Activated T-cell treated with anti-CD3 and anti-CD28 coated beads, Interleukin-2, amount 50 U/mL, for 72 hours (primary cell): ENCODE measurements at places on chromosomes 3 and 15. TPM values are rescaled to one million over a fixed set of nuclear protein-coding genes. Genes with fewer than 3 reads are reported as not detected.

Gene KCNAB1
- total RNA-seq: not detected

Gene ULK4
- total RNA-seq: 11.1 TPM

Gene STXBP5L
- not detected for total RNA-seq

GRCh38 chr3:59836531-59836930, 786.7 kb upstream of the CFAP20DC start:
- H3K27me3 ChIP-seq: no peaks in the 10 kb centered on the region
- no peak for DNase-seq
- H3K4me1 ChIP-seq: peaks cover 26% of the 10 kb centered on the region
- H3K27ac ChIP-seq: no peak overlapping the region

GRCh38 chr3:127388427-127388826, 100.6 kb upstream of the PRR20G start:
- no peak for DNase-seq
- H3K36me3 ChIP-seq: no peaks in the 10 kb centered on the region
- no peak overlapping the region for H3K27ac ChIP-seq

DNA sequence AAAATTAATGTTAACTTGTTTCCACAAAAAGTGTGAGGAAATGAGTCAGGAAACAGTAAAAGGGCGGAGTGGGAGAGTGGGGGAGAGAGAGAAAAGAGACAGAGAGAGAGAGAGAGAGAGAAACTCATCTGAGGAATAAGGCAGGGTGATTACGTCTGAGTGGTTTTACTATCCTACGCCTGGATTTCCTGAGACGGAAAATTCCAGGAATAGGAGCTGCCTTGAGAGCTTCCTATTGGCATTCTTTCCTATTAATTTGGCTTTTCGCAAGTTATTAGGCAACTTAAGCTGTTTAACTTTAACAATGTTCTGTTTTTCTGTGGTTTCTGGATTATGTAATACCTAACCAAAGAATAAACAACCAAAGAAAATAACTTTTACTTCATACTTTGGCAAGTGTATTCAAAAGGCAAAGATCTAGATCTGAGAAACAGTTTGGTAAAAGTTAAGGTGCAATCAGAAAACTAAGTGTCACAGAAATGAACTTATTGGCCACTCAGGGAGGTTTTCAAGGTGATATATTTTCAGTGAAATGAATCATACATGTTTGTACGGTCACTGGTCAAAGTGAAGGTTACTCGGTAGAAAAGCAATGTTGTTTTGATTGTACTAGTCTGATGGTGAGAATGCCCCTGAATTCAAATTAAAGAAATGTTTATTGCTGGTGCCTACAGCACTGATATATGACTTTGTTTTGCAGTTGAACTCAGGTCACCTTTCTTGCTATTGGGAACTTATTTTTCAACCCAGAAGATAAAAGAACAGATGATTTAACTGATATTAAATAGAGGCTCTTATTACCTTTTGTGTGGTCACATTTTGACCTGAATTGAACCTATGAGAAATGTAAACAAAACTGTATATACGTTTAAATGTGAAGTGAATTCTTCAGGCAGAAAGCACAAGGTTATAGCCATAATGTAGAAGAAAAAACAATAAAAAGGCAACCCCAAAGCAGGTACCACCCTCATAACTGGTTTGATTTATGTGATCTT, 39.9 kb upstream of the TNFSF10 start:
- peak overlapping the region; percentile 61 for H3K4me3 ChIP-seq
- H3K27ac ChIP-seq: peak overlapping the region; percentile 89
- H3K27me3 ChIP-seq: peaks cover 5% of the 10 kb centered on the region
- peaks cover under 1% of the 10 kb centered on the region for H3K36me3 ChIP-seq
- peaks cover 37% of the 10 kb centered on the region for H3K4me1 ChIP-seq

DNA sequence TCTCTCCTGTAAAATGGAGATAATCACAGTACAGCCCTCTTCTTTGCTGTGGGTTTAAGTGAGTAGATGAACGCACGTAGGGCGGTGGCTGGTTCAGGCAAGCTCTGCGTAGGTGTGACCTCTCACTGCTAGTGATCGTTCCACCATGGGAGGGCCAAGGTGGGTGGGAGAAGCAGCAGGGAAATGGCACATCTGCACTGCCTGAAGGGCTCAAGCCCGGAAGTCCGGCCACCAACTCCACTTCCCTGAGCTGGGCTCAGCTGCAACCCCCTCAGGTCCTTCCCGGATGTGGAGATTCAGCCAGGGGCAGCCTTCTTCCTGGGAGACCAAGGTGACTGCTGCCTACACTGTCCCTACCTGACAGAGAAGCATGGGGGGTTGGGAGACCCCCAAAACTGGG, 102.9 kb downstream of the ADCY5 start:
- no peak overlapping the region for H3K4me3 ChIP-seq
- no peak for DNase-seq
- no peaks in the 10 kb centered on the region for H3K36me3 ChIP-seq
- H3K4me1 ChIP-seq: peaks cover 31% of the 10 kb centered on the region
- peaks cover 32% of the 10 kb centered on the region for H3K27me3 ChIP-seq
- no peak overlapping the region for H3K27ac ChIP-seq

DNA sequence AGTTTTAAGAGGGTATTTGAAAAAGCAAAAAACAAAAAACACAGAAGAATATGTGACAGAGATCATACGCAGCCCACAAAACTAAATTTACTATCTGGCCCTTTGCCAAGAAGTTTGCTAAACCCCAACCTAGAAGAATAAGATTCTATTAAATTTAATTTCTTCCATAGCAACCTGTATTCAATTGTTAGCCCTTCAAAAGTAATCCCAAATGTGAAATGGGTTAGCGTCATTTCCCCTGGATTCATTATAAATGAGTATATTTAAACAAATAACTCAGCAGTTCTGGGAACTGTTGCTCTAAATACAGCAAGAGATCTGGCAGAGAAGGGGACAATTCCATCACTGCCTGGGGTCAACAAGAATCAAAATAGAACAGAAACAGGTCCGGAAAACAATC, 56.8 kb downstream of the CERS3 start:
- no peak for DNase-seq
- H3K27me3 ChIP-seq: no peaks in the 10 kb centered on the region
- H3K4me1 ChIP-seq: no peaks in the 10 kb centered on the region
- H3K4me3 ChIP-seq: no peak overlapping the region

GRCh38 chr3:155409336-155409735, 115.9 kb upstream of the STRIT1 start:
- H3K36me3 ChIP-seq: no peaks in the 10 kb centered on the region
- DNase-seq: no peak
- H3K4me3 ChIP-seq: no peak overlapping the region

DNA sequence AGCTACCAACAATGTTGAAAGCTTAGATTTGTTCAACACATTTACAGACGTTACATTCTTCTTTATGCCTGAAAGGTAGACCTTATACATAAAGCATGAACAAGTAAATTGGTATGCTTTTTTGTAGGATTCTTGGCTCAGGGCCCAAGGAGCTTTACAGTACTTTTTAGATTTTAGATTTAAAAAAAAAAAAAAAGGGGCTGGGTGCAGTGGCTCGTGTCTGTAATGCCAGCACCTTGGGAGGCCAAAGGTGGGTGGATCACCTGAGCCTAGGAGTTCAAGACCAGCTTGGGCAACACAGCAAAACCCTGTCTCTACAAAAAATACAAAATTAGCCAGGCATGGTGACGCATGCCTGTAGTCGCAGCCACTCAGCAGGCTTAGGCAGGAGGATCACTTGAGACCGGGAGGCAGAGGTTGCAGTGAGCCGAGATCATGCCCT, 39.7 kb downstream of the MEF2A start:
- H3K4me3 ChIP-seq: no peak overlapping the region
- H3K27ac ChIP-seq: no peak overlapping the region
- DNase-seq: no peak
- H3K4me1 ChIP-seq: peaks cover 48% of the 10 kb centered on the region

GRCh38 chr3:99774467-99774866, 43.2 kb upstream of the CMSS1 start:
- H3K27ac ChIP-seq: no peak overlapping the region
- no peaks in the 10 kb centered on the region for H3K36me3 ChIP-seq
- no peak overlapping the region for H3K4me3 ChIP-seq
- H3K27me3 ChIP-seq: peaks cover 12% of the 10 kb centered on the region
- peak; percentile 5 for DNase-seq

DNA sequence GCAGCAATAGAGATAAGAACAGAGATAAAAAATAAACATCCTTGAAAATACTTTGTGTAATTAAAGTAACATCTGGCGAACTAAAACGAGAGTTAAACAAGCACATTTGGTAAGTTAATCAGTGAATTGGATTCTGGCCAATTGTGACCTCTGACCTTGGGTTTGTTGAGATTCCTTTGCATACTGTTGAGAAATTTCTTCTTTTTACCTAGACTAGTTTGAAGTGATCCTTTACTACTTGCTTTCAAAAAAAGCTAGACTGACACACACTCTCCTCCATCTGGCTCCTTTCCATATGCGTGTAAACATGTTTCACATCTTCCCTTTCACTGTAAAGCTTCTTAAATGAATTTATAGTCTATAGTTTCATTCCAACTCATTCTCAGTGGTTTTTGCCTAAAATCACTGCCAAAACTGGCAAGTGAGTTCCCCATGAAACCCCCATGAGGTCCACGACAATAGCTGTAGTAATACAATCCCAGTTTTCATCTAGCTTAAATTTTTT, 17.3 kb upstream of the GBE1 start:
- H3K27me3 ChIP-seq: no peaks in the 10 kb centered on the region
- peaks cover 3% of the 10 kb centered on the region for H3K36me3 ChIP-seq
- H3K27ac ChIP-seq: no peak overlapping the region
- no peaks in the 10 kb centered on the region for H3K4me1 ChIP-seq
- no peak overlapping the region for H3K4me3 ChIP-seq

DNA sequence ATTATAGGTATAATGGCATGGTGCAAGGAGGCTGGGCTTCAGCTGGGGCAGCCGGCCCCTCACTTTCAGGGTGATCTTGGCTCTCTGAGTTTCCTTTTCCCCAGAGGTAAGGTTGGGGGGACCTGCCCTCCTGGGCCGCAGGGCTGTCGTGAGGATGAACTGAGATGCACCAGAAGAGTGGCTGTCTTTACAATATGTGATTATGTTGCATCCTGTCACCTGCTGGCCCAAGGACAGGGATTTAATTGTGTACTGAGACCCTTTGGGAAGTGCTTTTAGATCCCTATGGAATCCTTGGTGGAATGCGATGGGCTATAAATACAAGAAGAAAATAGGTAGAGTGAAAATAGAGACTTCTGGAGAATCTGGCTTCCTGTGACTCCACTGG, 22.1 kb downstream of the ANAPC13 start:
- H3K36me3 ChIP-seq: no peaks in the 10 kb centered on the region
- DNase-seq: no peak
- H3K4me3 ChIP-seq: no peak overlapping the region

DNA sequence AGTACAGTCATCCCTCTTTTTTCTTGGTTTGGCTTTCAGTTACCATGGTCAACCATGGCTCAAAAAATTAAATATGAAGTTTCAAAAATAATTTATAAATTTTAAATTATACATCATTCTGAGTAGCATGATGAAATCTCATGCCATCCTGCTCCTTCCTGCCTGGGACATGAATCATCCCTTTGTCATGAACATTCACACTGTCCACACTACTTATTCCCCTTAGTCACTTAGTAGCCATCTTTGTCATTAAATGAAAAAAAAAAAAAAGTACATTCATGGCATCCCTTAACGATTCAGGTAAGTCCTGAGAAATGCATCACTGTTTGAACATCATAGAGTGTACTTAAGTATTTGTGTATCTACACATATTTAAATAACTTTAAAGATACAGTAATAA, 1046.3 kb downstream of the ROBO2 start:
- H3K27ac ChIP-seq: no peak overlapping the region
- H3K4me1 ChIP-seq: no peaks in the 10 kb centered on the region
- DNase-seq: no peak
- H3K4me3 ChIP-seq: no peak overlapping the region
- no peaks in the 10 kb centered on the region for H3K27me3 ChIP-seq

DNA sequence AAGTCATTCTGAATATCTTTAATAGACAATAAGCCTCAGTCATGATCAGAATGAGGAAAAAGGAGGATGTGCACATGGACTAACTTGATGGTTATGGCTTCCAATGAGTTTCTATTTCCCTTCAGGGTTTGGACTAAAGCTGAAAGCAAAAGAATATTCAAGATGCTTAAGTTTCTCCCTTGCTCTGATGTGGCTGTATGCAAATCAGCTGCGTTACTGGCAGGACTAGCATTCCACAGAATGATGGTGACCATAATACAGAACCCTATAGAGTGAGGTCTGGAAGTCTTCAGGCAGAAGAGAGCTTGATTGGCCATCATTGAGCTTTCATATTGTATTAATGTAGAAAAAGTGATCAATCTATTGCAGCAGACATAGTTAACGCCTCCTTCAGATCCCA, 466.0 kb downstream of the NLGN1 start:
- H3K36me3 ChIP-seq: no peaks in the 10 kb centered on the region
- no peak overlapping the region for H3K4me3 ChIP-seq
- DNase-seq: no peak
- no peak overlapping the region for H3K27ac ChIP-seq

DNA sequence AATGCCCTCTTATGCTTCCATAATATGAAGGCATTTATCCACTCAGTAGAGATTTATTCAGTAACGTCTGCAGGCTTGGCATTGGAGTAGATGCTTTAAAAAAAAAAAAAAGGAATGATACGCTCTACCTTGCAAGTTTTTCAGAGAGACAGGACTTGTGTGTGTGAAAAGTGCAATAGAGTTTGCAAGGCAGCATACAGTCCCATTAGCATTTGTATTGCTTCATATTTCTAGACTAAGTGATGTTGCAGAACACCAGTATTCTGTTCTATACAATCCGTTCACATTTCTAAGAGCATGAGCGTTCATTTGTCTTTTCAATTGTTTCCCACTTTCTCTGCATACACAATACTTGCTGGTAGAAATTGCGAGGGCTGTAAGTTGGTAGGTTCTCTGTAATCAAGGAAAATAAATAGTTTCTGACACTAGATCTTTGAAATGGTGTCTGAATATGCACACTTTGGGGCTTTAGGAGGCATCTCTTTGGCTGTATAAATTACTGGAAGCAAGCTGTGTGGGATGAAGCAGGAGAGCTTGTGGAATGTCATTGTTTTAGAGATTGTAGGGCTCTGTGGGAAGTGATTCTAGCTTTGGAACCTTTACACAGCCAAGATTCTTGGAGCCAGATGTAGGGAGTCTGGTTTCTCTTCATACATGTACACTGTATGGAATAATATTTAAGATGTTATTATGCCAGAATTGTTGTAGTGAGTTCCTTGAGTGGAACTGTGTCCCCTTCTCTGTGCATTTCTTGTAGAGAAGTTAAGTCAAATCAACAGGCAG, 262.7 kb downstream of the FEZF2 start:
- no peaks in the 10 kb centered on the region for H3K4me1 ChIP-seq
- peaks cover 4% of the 10 kb centered on the region for H3K36me3 ChIP-seq
- no peak overlapping the region for H3K4me3 ChIP-seq
- no peak overlapping the region for H3K27ac ChIP-seq
- H3K27me3 ChIP-seq: no peaks in the 10 kb centered on the region
- no peak for DNase-seq

DNA sequence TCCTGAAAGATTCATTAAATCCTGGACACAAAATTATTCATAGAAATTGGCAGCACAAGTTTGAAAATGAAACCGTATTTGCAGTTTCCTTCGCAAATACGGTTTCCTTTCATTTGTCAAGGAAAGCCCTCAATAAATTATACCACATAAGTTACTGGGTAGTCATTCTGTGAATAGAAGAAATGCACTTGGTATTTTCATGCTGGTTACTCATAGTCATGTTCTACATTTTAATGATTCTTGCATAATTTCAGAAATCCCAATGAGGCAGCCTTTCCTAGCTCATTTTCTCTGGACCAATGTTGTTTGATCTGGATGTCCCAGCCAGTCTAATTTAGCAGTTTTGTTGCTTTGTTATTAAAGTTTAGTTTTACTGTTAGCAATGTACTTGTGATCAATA, 43.2 kb downstream of the MINAR1 start:
- H3K4me3 ChIP-seq: no peak overlapping the region
- H3K36me3 ChIP-seq: no peaks in the 10 kb centered on the region
- no peak for DNase-seq
- no peak overlapping the region for H3K27ac ChIP-seq
- H3K4me1 ChIP-seq: peaks cover 6% of the 10 kb centered on the region
